NCI-H2227 treated with DMSO at 0.1 percent for 48 hours (cell line): ENCODE measurements at places on chromosomes 2 and 18.
A peak's percentile ranks its signal among the peaks of the same experiment; 100 is the strongest.

DNA sequence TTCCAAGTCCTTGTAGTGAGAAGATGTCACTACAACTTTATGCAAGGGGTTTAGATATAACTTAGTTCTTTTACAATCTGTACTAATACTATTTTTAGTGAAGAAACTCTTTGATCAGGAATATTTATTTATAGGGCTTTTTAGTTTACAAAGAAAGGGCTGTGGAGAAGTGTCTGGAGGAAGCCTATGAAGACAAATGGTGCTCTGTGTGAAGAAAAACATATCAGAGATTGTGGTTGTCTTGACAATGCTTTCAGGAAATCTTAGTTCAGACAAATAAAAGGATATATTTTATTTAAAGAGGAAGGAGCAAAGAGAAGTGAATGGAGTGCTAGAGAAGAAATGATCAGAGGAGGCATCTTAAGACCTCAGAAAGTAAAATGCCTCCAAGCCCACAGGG is 824.9 kb downstream of the DCDC2C start:
- no peak for DNase-seq

DNA sequence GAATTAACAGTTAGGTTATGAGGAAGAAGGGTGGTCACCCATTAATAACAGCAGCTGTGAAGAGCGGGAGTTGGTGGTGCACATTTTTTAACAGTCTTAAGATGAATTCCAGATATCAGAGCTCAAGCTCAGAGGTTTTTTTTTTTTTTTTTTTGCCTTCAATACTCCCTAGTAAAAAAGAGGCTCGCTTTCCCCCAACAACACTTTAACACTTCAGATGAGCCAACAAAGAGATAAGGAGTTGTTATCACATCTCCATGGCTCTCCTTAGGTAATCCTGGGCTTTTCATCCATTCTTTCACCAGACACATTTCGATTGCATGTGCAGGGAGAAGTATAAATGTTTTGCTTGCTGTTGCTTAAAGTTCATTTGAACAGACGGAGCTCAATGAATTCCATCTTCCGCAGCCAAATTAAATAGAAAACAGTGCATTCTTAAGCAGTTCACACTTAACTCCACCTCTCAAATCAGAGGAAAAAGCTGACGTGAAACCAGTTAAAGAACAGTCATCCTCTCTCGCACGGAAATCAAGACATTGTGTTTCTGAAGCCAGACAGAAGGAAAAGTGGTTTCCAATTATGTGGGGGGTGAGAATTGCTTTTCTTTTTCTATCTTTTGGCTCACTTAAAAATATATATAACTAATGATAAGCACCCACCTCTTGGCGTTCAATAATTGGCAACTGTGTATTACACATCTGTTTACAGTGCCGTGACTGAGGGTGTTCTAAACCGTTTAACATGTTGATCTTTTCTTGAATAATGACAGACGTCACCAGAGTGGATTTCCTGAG is 118.2 kb downstream of the ZNF521 start:
- peak; percentile 47 for DNase-seq

DNA sequence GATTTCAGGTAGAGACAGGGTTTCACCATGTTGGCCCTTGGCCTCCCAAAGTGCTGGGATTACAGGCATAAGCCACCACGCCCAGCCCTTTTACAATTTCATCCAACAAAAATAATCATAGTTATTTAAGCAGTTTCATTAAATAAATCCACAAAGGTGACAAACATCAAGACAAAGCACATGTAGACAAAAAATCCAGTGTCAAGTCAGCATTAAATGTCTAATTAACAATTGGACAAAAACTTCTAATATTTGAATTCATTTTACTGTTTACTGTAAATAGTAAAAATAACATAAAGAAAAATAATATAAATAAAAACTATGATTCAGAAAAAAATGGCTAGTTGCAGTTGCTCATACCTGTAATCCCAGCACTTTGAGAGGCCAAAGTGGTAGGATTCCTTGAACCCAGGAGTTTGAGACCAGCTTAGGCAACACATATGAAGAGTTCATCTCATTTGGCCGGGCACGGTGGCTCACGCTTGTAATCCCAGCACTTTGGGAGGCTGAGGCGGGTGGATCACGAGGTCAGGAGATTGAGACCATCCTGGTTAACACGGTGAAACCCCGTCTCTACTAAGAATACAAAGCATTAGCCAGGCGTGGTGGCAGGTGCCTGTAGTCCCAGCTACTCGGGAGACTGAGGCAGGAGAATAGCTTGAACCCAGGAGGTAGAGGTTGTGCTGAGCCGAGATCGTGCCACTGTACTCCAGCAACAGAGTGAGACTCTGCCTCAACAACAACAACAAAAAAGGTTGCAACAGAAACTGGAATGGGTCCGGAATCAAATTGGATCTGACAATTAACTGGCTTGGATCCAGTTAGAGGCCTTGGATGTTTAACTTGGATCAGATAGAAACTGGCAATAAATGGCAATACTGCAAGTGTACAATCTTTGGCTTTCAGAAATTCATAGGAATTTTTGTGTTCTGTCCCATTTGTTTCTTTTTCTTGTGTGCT is 56.9 kb upstream of the MAT2A start:
- no peak for DNase-seq

- DNase-seq: no peak
Observed at GRCh38 chr18:41410006-41410405, 545.0 kb upstream of the PIK3C3 start.

DNA sequence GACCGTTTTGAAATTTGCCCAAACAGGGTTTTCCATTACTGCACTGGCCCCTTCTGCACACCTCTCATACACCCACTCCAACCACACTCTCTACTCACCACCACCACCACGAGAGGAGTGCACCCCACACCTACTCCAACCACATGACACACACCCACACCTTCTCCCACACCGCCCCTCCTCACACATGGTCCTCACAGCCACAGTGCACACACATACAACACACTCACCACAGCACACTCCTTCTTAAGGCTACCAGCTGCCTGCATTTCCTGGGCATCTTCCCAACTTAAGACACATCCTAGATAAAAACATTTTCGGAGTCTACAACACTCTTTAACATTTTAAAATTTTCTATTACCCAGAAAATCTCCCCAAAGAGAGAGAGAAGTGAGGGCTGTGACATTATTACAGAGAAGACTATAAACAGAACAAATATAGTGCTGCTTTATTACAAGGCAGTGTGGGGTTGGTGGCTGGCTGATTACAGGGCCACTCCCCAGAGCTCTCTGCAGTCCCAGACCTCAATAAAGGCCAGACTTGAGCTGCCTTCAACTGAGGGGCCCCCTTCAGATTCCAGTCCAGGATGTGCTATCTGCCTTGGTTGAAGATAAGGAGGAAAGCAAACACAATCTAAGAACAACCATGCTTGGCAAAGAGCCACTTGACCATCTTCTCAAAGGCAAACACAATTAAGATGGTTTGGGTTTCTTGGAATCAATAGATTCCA is 36.1 kb downstream of the NHEJ1 start:
- no peak for DNase-seq

GRCh38 chr2:236805800-236806531 is 236.3 kb downstream of the ACKR3 start:
- DNase-seq: no peak

- DNase-seq: peak; percentile 16
Observed at GRCh38 chr18:59696311-59697235, 650 bp downstream of the CCBE1 start.

- no peak for DNase-seq
Observed at GRCh38 chr18:24063121-24063731, 48.7 kb downstream of the TTC39C start.

- no peak for DNase-seq
Observed at GRCh38 chr2:126785862-126786261, 112.8 kb upstream of the TEX51 start.

GRCh38 chr2:117481608-117482007 is 332.9 kb upstream of the DDX18 start:
- DNase-seq: no peak

GRCh38 chr2:188919824-188920223 is 54.3 kb upstream of the COL3A1 start:
- no peak for DNase-seq

GRCh38 chr2:225598426-225598825 is 198.9 kb downstream of the NYAP2 start:
- DNase-seq: no peak

DNA sequence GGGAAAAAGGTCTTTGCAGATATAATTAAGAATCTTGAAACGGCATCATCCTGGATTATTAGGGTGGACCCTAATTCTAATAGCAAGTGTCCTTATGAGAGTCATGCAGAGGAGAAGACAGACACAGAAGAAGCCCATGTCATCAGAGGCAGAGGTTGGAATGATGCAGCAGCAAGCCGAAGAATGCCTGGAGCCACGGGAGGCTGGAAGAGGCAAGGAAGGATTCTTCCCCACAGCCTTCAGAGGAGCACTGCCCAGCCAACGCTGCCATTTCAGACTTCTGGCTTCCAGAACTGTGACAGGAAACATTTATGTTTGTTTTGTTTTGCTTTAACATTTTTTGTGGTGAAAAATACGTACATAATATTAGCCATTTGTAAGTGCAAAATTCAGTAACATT is 72.3 kb downstream of the MCFD2 start:
- no peak for DNase-seq

- no peak for DNase-seq
Observed at GRCh38 chr2:233267516-233268245, 16.2 kb downstream of the ATG16L1 start.

DNA sequence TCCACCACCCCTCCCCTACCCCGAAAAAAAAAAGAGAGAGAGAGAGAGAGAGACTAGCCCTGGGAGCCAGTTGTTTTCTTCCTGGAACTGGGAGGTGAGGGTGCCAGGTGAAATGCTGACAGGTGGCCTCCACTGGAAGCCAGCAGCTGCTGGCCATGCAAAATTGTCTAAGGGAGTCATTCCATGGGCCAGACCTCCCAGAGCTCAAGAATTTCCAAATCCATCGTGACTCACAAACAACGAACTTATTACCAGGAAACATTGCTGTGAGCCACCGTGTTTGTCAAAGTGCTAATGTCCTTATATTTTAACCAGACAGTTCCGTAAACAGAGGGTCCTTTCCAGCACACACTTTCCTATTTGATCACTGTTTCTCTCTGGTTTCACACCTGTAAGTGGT is 68.5 kb upstream of the PID1 start:
- DNase-seq: no peak

GRCh38 chr2:152452256-152452973 is 117.4 kb downstream of the FMNL2 start:
- DNase-seq: no peak

DNA sequence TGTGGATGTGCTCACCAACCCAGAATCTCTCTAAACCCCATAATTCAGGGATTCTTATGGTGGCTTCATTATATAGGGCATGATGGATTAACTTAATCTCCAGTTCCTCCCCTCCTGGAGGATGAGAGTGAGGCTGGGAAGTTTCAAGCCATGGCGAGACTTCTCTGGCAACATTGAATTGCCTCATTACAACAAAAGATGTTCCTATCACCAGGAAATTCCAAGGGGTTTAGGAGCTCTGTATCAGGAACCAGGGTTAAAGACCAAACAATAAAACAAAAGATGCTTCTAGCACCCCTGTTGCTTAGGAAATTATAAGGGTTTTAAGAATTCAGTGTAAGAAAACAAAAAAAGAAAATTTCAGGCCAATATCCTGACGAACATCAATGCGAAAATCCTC is 100.1 kb downstream of the NAB1 start:
- DNase-seq: no peak

DNA sequence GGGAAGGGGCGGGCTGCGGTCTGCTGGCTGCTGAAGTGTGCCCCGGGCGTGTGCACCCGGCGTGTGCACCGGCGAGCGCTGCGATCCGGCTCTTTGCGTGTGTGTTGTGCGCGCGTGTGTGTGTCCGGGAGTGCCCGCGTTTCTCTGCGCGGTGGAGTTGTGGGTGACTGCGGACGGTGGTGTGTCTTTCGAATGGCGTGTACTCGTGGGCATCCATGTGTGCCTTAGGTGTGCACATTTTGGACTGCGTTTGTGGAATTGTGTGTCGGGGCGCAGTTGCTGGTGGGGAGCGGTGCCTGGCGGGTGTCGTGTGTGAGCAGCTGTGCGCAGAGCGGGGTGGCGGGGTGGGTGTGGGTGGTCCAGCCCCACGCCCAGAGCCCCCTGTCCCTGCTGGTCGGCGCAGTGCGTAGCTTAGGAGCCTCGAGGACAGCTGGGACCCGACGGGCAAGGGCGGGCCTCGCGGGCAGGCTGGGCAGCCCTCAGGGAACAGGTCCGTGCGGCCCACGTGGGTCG is 533 bp downstream of the HPCAL1 start:
- DNase-seq: no peak

- DNase-seq: peak; percentile 96
Observed at GRCh38 chr2:66434679-66435548, at the start of gene MEIS1. Gene MEIS1, plus strand, starts transcription at chr2:66435125. Its CDS starts 732 bp downstream, at chr2:66435857.

- no peak for DNase-seq
Observed at GRCh38 chr18:76996429-76996828, 136.2 kb downstream of the MBP start.

- no peak for DNase-seq
Observed at GRCh38 chr2:28393114-28393836, 617 bp downstream of the FOSL2 start.

DNA sequence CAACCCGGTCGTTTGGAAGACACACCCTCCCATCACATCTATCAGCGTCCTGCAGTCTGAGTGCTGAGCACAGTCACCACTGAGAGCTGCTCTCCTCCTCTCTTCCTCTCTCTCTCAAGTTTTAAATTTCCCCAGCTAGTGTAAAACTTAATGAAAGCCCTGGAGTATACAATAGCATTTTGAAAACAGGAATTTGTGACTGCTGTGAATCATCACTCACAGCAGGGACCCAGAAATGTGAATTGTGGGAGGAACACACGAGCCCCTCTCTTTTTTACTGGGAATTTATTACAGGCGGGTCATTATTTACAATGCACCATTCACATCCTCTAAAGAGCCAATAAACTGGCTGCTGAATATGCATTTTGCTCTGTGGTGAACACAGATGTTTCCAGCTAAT is 185.0 kb upstream of the SMIM21 start:
- peak; percentile 20 for DNase-seq

DNA sequence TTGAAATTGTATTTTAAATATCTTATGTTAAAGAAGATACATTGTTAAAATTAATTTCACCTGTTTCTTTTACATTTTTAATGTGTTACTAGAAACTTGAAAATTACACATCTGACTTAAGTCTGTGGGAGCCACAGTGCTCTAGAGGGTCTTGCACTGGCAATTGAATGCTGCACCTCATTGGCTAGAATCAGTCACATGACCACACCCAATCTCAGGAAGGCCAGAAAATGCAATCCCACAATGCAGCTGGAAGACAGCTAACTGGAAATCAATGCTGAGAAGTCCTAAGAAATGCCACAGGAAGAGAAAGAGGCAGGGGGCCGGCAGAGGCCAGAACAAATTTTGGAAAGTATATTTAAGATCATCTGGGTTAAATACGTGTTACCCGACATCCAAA is 189.2 kb upstream of the POU3F3 start:
- DNase-seq: no peak

DNA sequence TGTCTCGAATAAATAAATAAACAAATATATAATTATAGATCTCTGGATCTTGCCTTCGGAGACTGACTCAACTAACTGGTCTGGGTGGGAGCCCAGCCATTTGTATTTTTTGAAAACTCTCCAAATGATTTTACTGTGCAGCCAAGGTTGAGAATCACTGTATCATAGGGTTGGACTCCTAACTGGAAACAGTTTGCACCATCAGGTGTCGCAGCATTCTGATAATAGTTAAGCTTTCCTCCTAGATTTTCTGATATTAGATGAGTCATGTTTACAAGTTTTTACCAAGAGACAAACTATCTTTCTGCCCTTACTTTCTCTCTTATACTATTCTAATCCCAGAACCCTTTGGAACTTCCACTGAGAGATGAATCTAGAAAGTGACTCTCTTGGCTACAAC is 16.8 kb downstream of the IL37 start:
- no peak for DNase-seq

GRCh38 chr2:196059491-196059960 is 9.1 kb downstream of the DNAH7 start:
- no peak for DNase-seq
